T-helper 9 cell (primary cell): ENCODE measurements at places on chromosomes 2 and 18.

DNA sequence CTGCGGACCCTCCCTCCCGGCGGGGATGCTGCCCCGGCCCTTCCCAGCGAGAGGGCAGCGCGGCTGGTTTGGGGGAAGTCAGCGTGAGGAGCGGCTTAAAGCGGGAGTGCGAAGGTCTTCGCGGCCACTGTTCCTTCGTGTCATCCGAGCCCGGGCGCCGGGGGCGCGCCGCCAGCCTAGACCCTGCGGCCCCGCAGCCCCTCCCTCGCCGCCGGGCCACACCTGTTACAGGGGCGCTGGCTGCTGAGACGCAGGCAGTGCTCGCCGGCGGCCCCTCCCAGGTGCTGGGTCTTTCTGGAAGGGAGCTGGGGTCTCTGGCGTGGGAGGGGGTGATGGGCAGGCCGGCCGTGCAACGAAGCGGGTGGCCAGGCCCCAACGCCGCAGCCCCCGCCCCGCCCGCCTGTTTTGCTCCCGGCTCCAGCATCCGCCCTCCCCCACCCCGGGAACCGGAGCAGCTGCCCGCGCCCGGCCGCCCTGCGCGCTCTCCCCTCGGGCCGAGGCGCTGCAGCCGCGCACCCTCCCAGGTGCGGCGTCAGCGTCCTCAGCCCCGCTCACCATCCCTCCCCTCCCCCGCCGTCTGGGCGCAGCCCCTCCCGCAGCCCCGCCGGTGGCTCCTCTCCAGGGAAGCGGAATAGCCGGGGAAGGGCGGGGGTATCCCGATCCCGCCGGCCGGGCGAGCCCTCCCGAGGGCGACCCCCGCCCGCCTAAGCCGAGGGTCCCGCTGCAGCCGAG lies 727 bp downstream of the KIF1A start:
- no peak for DNase-seq

DNA sequence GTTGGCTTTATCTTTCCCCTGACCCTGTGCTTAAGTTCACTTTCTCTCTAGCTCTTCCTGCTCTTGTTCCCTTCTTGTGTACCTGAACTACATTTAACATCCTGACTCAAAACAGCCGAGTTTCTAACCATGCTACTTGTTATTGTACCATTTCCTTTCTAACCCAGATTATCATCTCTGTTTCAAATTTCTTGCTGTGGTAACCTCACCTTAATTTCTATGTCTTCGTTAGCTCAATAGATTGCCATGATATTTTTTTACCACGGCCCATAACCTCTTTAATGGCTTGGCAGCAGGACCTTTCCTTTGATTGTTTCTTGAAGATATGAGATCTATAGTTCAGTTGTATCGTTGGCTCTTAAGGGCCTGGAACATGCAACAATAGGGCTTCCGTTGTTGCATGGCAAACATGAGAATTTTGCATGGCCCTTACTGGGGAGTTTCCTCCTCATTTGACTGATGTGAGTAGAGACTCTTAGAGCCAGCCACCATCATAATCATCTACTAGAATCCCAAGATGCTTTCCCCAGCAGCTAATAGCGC lies 11.1 kb downstream of the CFAP36 start:
- no peak for DNase-seq

GRCh38 chr2:14408695-14409094 lies 223.8 kb upstream of the LRATD1 start:
- DNase-seq = no peak

DNA sequence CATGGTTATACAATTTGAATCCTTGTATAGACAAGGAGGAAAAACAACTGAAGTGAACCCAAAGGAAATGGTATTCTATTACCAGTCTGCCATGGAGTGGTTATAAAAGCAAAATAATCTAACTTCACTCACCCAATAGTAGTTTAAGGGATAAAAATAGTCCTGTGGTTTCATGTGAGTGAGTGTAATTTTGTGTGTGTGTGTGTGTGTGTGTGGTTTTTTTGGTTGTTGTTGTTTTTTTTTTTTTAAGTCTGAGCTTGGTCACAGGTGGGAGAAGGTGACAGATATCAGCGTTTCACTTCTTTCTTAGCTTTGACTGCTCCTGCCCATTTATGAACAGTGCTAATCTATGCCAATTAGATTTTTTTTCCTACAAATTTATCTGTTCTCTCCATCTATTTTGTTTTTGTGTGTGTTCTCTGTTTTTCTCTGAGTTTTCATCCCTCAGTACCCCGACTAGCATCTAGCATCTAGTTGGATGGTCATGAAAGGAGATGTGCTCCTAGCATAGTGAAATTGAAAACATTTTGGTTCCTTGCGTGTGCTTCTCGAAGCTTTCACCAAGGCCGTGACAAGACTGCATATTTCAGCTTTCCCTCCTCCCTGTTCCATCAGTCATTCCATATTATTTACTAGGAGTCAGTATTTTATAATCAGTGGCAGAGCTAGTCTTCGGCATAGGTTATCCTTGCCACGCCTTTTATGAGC lies 200.1 kb upstream of the DTNA start:
- DNase-seq = no peak

- DNase-seq = no peak
Measured at GRCh38 chr2:98701230-98701629, 29.7 kb downstream of the MGAT4A start.

GRCh38 chr2:158998551-158999248 lies 30.3 kb downstream of the TANC1 start:
- DNase-seq = no peak

GRCh38 chr2:133892352-133892913 lies 324.2 kb upstream of the NCKAP5 start:
- DNase-seq = no peak

DNA sequence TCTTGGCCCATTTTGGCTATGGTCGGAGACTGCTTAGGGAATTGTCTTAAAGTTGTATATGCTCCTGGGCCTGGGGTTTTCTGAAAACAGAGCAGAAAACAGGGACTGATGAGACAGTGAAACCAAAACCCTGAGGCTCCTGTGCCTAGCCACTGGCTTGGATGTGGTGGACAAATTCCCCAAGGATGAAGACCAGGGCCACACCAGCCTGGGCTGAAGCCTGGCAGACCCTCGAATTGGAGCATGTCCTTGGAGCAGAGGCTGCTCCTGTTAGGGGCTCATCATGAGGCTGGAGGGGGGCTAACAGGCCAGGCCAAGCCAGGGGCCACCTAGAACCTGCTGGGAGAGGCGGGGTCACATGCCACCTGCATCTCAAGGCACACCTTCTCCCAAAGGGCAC lies 68.1 kb downstream of the STPG4 start:
- no peak for DNase-seq

DNA sequence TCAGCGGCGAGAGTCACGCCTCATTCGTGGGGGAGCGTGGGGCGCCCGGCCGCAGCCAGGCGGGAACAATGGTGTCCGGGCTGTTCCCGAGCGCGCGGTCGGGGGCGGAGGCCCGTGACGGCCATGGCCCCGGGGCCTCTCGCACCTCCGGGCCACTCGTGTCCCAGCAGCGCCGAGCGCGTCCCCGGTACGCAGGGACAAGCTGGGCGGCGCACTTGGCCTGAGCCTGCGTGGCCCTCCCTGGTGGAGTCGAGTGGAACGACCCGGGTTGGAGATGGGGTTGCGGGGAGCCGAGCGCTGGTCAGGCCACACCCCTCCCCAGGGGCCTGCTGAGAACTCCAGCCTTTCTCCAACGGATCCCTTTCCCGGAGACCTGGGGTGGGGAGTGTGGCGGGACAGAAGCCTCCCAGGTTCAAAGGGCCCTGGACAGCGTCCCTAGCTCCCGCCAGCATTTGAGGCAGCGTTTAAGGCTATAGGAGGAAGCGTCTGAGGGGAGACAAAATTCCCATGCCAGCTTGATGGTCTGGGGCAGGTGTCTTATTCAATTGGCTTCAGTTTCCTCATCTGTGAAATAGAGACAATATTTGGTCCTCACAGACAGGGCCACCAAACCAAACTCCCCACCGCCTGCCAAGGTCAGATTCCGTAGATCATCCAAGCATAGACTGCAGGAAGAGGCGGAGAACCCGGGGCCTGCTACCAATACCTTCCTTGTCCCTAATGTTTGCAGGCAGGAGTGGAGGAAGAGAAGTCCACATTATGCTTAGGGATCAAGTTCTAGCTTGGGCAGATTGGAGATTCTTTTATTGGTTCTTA lies 553 bp downstream of the CNDP2 start:
- peak; percentile 25 for DNase-seq

DNA sequence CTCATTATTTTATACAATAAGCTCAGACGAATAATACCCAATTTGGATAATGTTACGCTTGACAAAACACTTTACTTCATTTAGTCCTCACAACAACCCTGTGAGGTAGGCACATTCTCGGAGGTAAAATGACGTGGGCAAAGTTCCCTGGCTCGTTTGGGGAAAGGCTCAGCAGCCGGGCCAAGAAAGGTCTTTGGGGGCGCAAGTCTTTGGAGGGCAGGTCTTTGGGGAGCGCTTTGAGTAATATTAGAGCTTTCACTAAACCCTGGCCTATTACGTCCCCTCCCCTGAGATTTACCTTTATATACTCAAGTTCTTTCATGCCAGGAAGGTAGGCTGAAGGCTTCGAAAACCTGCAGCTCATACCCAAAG lies 427 bp downstream of the RBKS start:
- DNase-seq = no peak

GRCh38 chr2:205235434-205235833 lies 446.9 kb upstream of the NRP2 start:
- DNase-seq = no peak

DNA sequence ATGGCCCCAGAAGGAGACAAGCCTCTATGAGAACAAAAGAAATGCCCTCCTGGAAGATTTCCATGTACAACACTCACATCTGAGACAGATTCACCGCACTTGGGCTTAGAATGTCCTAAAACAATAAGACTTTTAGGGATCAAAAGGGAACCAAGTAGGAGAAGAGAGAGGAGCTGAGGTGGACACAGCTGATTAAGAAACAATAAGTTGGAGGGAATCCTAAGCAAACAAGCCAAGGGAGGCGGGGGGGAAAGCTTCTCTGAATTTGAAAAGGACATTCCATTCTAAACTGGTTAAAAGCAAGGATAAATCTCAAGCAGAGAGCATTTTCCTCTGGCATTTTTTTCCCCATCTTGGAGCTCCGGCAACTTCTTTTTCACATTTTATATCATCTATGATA lies 9.9 kb downstream of the ACVR1 start:
- DNase-seq = no peak

DNA sequence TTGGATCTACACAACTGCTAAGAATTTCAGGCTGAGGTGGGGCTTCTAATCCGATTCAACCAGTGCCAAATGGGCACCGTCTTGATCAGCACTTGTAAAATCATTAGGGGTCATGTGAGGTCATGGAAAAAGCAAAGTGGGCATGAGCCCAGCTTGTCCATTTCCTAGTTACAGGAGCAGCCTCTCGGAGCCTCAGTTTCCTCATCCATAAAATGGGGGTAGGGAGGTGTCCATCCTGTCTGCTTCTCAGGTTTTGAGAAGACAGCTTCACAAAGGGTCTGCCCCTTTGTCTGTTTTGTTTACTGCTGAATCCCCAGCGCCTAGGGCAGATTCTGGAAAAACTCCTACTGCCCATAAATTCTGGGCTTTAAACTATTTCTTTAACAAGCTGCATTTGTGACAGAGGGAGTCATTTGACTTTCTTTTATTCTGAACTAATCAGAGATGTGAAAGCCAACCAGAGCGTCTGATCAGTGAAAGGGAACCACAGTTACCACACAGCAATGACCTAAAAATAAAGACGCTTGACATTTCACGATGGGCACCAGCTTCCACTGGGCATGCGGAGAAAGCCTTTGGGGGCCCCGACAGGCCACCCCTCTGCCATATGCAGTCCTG lies 38.9 kb downstream of the DNMT3A start:
- DNase-seq = no peak

DNA sequence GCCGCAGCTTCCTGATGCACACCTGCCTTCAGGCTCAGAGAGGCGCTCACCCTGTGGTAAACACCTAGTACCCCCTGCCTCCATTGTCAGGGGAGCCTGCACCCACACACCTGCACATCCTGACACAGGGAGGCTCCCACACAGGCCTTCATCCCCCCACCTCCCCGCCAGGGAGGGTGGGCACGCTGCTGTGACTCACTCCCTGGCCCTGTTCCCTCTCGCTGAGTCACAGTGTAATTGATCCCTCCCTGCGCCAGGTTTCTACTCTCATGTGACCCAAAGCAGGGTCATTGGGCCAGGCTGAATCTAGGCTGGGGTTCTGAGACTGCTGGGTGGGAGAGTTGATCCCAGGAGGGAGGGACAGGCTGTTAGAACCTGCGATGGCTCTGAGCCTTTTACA lies 8.5 kb upstream of the CELF4 start:
- no peak for DNase-seq

DNA sequence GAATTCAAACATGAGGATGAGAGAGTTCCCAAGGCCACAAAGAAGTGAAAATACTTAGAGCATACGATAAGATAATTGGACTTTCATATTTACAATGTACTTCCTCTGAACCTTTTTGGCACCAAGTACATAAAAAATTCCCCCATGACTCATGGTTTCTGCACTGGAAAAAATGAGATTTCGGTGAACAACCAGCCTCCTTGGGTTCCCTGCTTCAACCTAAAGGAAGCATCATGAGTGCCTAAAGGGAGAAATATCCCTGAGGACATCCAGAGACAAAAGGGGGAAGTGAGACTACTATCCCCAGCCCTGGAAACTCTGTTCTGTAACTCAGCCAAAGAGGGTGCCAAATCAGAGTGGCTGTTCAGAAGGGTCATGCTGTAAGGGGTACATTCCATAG lies 562.7 kb upstream of the SLC39A10 start:
- no peak for DNase-seq

DNA sequence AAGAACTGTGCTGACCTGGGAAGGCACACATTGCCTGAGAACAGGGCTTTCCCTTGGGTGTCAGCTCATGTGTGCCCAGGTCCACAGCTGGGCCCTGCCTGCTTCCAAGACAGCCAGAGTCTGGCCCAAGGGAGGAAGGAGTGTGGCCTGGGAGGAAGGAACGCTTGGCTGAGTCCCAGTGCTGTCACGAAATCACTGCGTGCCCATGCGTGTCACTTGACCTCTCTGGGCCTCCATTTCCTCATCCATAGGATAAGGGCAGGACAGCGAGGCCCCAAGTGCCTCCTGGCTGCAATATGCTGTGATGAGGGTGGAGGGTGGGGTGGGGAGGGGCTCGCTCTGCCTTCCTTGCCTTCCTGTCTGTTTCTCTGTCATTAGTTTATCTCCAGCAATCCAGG lies 642 bp upstream of the KCNK3 start:
- no peak for DNase-seq

DNA sequence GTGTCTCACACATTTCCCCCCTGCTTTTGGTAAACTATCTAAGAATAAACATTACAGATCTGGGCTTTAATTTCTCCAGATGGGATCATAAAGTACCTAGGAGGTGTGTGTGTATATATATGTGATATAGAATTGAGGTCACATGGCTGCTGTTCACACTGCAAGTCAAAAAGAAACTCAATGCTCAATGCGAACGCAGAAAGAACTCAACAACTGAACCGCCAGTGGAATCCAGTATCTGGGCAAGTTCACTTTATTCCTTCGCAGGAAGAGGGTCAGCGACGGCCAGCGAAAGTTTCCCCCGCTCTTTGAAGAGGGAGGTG lies 17.7 kb downstream of the POU3F3 start:
- no peak for DNase-seq

- DNase-seq = no peak
Measured at GRCh38 chr2:223041527-223042109, 10.4 kb upstream of the KCNE4 start.
